ENCODE measurements at places on chromosomes 1 and 21.

DNA sequence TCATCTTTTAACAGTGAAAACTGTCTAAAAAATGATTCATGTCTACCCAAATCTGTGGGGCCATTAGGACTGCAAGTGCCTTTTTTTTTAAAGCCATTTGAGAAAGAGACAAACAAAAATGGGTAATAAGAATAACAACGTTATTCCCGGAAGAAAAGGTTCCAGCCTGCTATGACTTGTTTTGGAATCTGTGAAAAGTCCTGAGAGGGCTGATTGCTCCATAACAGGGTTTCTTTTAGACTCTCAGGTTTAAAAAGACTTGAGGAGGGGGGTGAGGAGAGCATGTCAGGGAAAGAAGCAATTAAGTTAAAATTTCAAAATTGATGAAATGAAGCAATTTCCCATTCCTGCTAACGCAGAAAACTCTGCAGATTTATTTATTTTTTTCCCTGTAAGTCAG is 56.4 kb downstream of the CACHD1 start:
- DNase-seq, result no peak

- no peak for DNase-seq
Observed at GRCh38 chr1:87686136-87686495, 357.4 kb downstream of the LMO4 start.

- no peak for DNase-seq
Observed at GRCh38 chr1:201353186-201353940, 24.1 kb downstream of the TNNT2 start.

- no peak for DNase-seq
Observed at GRCh38 chr1:188723332-188724020, 1754.2 kb downstream of the BRINP3 start.
